Activated CD4-positive, alpha-beta T cell treated with anti-CD3 and anti-CD28 coated beads, Interleukin-2, amount 50 U/mL, for 1 hour (primary cell): ENCODE measurements at places on chromosomes 16 and 17.

- no peak for DNase-seq
Measured at GRCh38 chr17:48173191-48173984, 65.8 kb downstream of the SNX11 start.

DNA sequence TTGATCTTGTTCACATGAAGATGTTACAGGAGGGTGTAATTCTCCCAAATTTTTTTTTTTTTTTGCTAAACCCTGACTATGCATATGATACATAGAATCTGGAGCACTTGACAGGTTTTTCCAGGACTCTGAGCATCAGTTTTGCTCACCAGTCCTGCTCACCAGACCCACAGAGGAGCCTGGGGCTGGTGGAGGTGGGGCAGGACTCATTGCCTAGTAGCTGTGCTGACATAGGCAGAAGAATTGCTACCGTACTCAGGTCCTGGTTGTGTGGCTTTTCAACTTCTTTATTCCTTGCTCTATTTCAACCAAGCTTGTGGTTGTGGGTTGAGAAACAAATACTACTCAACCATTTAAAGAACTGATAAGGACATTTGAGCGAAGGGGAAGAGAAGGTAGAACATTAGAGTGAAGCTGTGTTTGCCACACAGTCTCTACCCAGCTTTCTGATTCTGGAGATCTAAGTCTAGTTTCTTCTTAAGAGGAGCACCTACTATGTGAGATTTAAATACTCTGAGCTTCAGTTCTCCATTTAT, 212.4 kb downstream of the UTP18 start:
- no peak for DNase-seq

GRCh38 chr17:72219137-72219823, 98.5 kb downstream of the SOX9 start:
- no peak for DNase-seq

DNA sequence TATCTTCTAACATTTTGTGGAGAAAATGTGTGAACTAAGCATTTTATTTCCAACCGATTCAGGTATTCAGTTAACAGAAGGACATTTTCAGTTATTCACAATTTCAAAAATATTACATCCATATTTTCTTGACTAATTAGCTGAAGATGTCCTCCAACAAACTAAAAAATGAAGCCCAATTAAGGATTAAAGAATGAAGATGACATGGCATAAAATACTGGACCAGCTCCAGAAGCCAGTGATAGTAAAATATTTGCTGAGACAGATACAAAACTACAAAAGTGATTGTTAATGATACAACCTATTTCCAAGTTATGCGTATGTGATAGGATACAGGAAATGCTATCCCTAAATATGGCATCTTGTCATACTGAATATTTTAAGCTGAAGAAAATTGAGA, 48.6 kb downstream of the PMP22 start:
- no peak for DNase-seq

GRCh38 chr17:48835971-48836370, 5.1 kb downstream of the CALCOCO2 start:
- DNase-seq, result no peak

DNA sequence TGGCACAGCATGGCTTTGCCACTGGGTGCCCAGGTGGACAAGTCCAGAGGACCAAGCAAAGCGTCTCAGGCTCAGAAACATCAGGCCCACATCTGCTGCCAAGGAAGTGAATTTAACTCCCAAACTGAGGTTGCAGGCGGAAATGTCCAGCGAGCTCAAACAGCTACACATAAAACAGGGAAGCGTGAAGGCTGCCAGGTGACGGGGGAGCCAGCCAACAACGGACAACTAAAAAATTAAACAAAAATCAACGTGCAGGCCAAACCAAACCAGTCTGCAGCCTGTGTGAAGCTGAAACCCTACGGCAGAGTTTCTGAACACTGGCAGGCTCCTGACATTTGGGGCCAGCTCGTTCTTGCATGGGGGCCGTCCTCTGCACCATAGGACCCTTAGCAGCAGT, 2.5 kb downstream of the TK1 start:
- no peak for DNase-seq

DNA sequence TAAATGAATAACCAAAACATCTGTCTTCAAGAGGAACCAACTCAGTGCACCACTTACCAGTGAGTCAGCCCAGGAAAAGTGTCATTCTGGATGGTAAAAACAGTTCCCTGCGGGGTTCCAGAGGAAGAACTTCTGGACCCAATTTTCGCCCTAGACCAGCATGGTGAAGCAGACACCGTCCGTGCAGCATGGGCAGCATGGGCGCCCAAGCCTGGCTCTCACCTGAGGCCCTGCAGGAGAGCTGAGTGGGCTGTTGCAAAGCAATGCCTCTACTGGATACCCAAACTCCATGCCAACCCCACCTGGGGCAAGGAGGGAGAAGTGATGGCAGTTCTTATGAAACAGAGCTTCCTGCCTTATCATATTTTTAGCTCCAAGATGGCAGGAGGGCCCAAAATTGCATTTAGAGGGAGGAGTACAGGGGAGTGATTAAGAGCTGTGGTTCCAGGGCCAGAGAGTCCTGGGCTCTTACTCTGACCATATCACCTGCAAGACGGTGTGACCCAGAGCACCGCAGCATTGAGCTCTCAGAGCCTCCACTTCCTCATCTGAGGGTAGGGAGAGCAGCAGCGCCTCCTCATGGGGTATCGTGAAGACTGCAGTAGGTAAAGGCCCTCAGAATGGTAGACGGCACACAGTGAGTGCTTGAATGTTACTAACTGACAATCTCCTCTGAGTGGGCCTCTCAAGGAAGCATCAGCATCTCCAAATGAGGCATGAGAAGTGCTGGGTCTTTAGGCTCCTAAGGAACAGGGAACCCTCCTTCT, 16.6 kb upstream of the INPP5K start:
- DNase-seq, result peak; percentile 50

DNA sequence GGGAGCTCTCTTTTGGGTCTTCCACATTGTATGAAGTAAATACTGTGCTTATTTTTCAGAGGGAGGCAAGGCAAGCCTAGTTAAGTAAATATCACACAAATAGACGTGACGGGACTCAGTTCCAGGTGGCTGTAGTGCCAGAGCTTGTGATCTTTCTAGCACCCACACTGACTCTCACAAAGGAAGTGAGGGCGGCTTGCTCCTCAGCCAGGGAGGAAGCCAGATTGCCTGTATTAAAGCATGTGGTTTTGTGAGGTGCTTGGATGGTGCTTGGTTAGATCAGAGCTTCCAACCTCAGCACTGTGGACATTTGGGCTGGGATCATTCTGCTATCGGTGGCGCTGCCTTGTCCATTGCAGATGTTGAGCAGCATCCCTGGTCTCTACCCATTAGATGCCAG, 80.1 kb downstream of the VAT1L start:
- DNase-seq, result no peak

DNA sequence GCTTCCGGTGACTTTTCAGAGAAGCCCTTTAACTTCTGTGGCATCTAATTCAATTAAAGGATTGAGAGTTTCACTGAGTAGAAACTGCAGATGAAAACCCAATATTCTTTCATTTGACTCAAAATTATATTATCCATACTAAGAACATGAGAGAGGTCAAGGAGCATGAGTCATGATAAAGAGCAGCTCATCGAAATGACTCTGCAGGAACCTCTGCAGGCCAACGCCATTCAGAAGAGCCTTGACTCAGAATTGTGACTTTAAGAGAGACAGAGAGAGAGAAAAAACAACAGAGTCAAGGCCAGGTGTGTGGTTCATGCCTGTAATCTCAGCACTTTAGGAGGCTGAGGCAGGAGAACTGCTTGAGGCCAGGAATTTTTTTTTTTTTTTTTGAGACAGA, 417.2 kb upstream of the XYLT1 start:
- no peak for DNase-seq

DNA sequence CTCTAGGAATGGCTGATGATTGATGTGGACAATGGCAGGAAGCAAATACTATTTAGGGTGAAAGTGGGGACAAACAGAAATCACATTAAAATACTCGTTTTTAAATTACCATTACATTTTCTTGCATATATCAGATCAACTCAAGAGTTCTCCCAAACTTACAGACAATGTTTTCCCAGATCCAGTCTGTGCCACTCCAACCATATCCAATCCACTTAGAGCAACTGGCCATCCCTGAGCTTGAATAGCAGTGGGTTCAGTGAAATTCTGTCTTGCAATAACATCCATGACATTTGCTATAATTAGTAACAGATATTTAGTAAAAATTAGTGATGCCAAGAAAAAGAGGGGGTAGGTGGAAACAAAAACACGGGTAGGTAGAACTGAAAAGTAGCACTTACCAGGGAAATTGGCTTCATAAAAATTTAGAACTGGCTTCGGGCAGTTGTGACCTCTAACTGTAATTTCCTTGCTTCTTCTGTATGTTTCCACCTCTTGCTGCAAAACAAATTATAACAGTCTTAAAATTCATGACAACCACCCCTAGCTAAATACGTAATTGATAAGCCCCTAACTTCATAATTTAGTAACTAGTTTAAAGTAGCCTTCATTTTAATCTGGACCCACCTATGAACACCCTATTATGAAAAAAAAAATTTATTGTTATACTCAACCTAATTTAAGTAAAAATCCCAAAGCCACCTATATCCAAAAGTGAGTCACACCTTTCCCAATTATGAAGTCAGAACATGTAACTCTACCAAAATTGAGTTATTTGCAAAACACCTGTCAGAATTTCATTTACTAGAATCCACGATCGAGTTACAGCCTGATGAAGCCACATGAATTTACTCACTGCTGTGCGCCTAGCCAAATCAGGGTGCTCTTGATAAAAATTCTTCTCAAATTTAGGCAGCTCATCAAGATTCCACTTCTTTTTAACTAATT, 2.0 kb downstream of the DDX5 start:
- no peak for DNase-seq

DNA sequence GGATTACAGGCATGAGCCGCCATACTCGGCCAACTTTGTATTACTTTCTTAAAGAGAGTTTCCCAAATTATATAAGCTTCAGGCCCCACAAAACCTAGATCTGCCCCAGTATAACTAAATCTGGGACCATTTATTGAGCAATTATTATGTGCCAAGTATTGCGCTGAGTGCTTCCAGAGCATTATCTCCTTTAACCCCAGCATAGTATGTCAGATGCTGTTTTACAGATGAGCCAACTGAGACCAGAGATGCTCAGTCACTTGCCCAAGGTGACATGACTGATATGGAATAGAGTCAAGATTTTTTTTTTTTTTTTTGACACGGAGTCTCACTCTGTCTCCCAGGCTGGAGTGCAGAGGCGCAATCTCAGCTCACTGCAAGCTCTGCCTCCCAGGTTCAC, 1.9 kb upstream of the ERBB2 start:
- DNase-seq, result no peak

DNA sequence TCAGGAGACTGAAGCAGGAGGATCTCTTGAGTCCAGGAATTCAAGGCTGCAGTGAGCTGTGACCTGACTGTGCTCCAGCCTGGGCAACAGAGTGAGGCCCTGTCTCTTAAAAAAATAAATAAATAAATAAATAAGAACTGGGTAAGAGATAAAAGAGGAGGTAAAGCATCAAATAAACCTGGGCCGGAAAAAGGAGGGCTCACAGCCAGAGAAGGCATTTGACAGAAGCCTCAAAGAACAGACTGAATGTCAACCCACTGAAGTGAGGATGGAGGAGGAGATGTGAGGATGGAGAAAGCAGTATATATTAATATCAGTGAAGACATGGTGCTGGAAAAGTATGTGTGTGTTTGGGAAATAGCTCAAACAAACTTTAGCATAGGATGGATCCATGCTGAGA, 6.1 kb downstream of the NOG start:
- no peak for DNase-seq

DNA sequence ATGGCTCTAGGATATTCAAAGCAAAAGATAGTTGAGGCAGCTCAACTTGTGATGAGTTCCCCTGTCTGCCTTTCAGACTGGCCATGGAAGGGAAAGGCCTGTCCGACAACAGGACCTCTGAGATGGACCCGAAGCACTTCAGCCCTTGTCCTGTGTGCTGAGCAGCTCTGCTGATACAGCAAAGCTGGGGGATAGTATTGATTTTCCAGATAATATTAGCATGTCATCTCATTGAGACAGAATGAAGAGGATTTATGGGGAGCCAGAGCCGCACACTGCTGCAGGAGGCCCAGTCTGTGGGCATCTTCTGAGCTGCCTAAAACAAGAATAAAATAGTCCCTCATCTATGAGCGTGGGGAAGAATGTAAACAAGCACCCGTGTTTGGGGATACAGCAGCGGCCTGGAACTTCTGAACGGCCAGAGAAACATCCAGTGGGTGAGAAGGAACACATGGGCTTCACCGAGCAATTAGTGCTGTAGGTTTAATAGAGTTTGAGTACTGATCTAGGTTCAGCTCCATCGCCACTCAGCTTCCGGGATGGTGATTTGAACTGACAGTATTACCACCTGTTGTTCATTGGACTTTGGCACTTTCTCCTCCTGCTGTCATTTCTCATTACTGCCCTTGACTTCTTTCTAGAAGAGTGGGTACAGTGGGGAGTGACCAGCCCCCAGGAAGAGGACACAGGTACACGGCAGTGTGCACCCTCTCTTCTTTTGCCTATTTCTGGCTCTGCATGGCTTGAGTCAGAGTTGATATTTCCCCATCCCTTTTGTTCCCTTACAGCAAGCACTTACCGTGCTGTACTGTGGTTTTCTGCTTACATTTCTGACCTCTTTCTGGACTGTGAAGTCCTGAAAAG, 96.5 kb upstream of the TBX2 start:
- no peak for DNase-seq
